LoVo (cell line): ENCODE measurements at places on chromosomes 7 and 10.

DNA sequence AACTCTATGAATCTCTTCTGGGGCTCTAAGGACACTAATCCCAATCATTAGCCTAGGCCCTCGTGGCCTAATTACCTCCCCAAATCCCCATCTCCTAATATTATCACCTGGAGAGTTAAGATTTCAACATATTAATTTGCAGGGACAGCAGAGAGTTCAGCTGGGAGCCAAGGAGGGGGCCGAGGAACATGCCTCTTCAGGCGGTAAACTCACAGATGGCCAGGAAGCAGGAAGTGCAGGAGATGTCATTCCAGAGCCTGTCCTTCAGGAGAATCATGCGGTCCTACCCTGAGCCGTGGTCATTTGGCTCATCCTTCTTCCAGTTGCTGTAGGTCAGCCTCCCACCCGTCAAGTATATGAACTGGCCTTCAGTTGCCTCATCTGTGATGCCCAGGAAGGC is 21.9 kb upstream of the SFTPA2 start:
- DNase-seq = no peak

GRCh38 chr10:109534193-109534592 is 389.1 kb downstream of the XPNPEP1 start:
- no peak for DNase-seq

GRCh38 chr10:5776881-5777197 is 36.4 kb downstream of the GDI2 start:
- DNase-seq = no peak

DNA sequence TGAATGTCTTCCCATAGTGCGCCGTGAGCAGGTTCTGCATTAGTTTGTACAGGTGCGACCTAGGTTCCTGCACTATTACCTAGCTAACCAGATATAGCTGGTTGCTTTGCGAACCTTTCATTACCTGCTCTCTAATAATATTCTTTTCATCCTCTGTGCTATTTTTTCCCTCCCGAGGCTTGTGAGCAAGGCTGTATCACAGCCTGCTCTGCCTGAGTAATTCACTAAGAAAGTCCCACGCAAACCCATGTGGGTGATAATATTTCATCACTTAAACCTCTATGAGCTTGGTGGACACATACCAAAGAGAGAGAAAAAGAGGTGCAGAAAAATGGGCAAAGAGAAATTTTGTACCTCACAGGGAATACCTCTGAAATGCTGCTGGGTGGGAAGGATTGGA is 8.4 kb downstream of the INHBA start:
- DNase-seq = no peak
